ENCODE measurements at places on chromosomes 1 and 21.

DNA sequence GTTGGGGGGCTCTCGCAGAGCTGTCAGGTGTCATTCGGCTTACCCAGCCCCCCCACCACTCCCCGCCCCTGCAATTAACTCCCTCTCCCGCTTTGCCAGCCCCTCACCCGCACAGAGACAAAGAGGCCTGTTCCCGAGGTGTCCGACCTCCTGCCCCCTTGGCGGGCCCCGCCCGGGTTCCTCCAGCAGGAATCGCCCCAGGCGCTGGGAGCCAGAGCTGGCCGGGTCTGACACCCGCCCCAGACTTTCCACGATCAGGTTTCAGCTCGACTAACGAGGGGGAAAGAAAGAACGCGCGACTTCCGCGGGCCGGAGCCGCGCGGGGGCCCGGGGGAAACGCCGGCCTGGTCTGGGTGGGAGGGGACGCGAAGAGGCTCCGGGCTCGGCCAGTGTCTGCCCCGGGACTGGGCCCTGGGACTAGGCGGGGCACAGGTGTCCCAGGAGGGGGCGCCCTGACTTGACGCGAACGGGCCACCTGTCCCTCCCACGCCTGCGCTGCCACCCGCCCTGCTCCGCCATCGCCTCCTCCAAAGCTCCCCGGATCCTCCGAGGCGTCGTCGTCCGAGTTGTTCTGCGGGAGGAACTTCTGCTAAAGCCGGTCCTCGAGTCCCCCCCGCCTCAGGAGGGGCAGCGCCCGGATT is 36.4 kb upstream of the HHAT start:
- no peak for DNase-seq

- no peak for DNase-seq
Measured at GRCh38 chr1:202888221-202888530, 773 bp downstream of the RABIF start.

GRCh38 chr1:209993061-209993830 is 55.2 kb downstream of the SYT14 start:
- no peak for DNase-seq

DNA sequence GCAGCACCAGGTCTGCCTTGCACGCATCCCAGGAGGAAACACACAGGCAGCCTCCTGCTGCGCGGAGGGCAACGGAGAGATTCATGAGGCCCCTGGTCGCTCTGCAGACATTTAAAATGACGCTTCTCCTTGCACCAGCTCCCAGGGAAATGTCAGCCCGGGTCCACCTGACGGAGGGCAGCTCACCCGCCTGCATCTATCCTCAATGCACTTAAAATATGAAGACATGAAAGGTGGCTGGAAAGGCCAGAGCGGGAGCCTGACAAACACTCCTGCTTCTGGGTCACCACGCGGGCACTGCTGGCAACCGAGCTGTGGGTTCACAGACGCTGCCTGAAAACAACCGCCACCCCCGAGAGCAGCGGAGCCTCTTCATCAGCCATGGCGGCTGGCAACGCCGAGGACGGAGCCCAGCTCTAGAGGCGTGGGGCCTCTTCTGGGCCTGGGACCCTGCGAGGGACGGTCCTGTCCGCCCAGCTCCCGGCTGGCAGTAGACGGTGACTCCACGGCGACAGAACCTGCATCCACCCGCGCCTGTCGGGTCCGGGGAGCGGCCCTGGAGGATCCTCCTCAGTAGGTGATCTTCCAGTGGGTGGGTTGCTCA is 22.7 kb downstream of the POFUT2 start:
- no peak for DNase-seq

GRCh38 chr1:187433598-187433997 is 604.8 kb downstream of the PLA2G4A start:
- DNase-seq, result no peak
